A673 (cell line): ENCODE measurements at places on chromosomes 4 and X. TPM values are rescaled to one million over a fixed set of nuclear protein-coding genes. Genes with fewer than 3 reads are reported as not detected.

FATE1 gene
- total RNA-seq, result 0.45 TPM in 1 of 2 replicates, not detected in the other

NPNT gene
- 0.45 and 0.50 TPM in 2 replicates for total RNA-seq

SYAP1 gene
- 36.4 and 41.8 TPM in 2 replicates for total RNA-seq

LPAR4 gene
- 7.1 and 7.2 TPM in 2 replicates for total RNA-seq

GLRB gene
- total RNA-seq, result 5.1 and 5.8 TPM in 2 replicates

ELK1 gene
- 47.6 and 49.7 TPM in 2 replicates for total RNA-seq

FAM9B gene
- total RNA-seq, result 0.19 TPM in 1 of 2 replicates, not detected in the other

REST gene
- total RNA-seq, result 23.7 and 24.6 TPM in 2 replicates

DCTD gene
- total RNA-seq, result 65.9 and 72.7 TPM in 2 replicates

GRCh38 chr4:38512840-38513239 is 151.2 kb upstream of the KLF3 start:
- H3K4me3 ChIP-seq, result no peak overlapping the region
- no peak for DNase-seq
- no peaks in the 10 kb centered on the region for H3K4me1 ChIP-seq
- no peak overlapping the region for H3K27ac ChIP-seq
- H3K36me3 ChIP-seq, result no peaks in the 10 kb centered on the region

GRCh38 chrX:39161611-39162255 is 360.5 kb downstream of the MID1IP1 start:
- no peaks in the 10 kb centered on the region for H3K36me3 ChIP-seq
- no peak for DNase-seq
- no peak overlapping the region for H3K4me3 ChIP-seq
- no peak overlapping the region for H3K27ac ChIP-seq
- peaks cover 24% of the 10 kb centered on the region for H3K27me3 ChIP-seq
- no peaks in the 10 kb centered on the region for H3K4me1 ChIP-seq

DNA sequence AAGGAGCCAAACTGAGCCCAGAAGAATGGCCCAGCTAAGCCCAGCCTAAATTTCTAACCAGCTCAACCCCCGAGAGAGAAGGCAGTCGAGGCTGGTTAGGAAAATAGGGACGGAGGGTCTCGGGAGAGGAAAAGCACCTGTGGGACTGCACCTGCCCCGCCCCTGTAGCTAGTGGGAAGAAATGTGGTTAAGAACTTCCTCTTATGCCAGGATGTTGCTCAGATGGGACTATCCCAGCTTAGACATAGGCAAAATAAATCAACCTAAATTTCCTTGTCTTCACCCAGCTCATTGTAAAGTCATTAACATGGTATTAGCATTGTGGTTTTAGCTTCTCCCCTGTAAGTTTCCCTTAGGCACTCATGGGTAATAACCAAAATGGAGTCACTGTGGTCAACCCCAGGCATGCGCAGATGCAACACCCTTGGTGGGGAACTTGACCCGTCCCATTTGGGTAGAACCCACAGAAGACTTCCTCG is 86.8 kb downstream of the ZNF718 start:
- no peak overlapping the region for H3K4me3 ChIP-seq
- no peak for DNase-seq
- no peaks in the 10 kb centered on the region for H3K36me3 ChIP-seq
- no peaks in the 10 kb centered on the region for H3K4me1 ChIP-seq
- H3K27me3 ChIP-seq, result no peaks in the 10 kb centered on the region
- no peak overlapping the region for H3K27ac ChIP-seq

DNA sequence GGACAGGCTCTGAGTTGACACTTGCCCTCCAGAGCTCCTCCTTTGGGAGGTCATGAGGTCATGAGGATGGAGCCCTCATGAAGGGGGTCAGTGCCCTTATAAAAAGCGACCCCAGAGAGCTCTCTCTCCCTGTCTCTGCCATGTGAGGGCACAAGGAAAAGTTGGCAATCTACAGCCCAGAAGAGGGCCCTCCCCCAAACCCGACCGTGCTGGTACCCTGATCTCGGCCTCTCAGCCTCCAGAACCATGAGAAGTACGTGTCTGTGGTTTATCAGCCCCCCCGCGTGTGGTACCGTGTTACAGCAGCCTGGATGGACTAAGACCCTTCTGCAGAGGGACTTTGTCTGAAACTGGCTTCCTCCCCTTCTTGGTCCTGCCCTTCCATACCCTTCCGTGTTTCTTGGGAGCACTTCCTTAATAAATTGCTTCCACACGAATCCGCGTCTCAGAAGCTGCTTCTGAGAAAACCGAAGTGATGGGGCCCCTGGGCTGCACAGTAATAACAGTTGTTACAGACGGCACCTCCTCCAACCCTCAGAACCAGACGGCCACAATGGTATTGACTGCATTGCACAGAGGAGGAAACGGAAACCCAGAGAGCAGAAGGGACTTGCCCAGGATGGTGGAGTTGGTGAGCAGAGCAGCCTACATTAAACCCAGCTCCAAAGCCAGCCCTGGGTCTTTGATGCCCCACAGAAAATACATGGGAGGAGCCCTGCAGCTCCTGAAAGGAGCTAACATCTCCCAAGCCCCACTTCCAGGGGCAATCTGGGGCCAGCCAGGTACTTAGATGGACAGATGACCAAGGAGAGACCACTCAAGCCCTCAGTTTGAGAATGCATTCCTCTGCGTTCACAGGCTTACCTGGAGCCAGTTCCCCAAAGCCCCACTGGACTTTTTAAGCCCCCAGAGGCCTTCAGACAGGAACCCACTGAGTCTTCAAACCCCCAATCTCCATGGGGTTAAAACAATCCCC is 242.7 kb downstream of the BCOR start:
- no peak overlapping the region for H3K4me3 ChIP-seq
- H3K4me1 ChIP-seq, result peaks cover 16% of the 10 kb centered on the region
- no peaks in the 10 kb centered on the region for H3K27me3 ChIP-seq

DNA sequence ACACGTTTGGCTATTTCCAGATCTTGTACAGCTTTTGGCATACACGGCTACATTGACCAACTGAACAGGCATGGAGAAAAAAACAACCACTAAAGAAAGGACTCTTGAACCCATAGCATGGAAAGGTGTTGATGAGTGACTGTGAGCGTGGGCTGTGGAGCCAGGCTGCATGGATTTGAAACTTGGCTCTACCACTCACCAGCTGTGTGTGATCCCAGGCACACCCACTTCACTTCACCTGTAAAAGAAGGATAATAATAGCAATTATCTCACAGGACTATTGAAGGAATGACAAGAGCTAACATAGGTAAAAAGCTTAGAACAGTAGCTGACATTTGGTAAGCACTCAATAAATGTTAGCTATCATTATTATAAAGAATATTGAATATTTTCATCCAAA is 301.7 kb upstream of the CPEB2 start:
- H3K36me3 ChIP-seq, result no peaks in the 10 kb centered on the region
- H3K4me1 ChIP-seq, result no peaks in the 10 kb centered on the region
- H3K27ac ChIP-seq, result no peak overlapping the region
- no peak overlapping the region for H3K4me3 ChIP-seq
- no peaks in the 10 kb centered on the region for H3K27me3 ChIP-seq
- no peak for DNase-seq

- H3K36me3 ChIP-seq, result no peaks in the 10 kb centered on the region
- H3K27me3 ChIP-seq, result no peaks in the 10 kb centered on the region
- DNase-seq, result no peak
- H3K4me1 ChIP-seq, result no peaks in the 10 kb centered on the region
- H3K27ac ChIP-seq, result no peak overlapping the region
Observed at GRCh38 chrX:116493271-116493670, 30.5 kb upstream of the CT83 start.

GRCh38 chr4:186074189-186074588 is 5.2 kb downstream of the TLR3 start:
- H3K36me3 ChIP-seq, result no peaks in the 10 kb centered on the region
- H3K4me3 ChIP-seq, result no peak overlapping the region
- H3K4me1 ChIP-seq, result peaks cover 5% of the 10 kb centered on the region
- no peak overlapping the region for H3K27ac ChIP-seq

DNA sequence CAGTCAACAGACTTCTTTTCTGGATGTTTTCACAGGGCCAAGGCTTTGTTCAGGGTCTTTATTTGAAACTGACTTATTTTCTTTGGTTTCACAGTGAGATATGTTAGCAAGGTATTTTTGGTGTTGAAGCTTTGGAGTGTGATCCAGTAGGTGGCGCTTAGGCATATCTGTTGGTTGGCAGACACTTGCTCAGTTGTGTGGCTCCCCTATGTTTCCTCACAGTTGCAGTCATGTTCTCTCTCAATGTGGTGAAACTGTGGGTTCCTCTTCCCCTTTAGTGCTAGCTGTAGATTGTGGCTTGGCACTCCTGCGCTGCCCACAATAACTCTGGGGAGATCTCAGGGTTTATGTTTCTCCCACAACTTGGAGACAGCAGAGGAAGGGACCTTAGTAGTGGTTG is 460.8 kb downstream of the SLITRK2 start:
- no peak overlapping the region for H3K27ac ChIP-seq
- H3K36me3 ChIP-seq, result no peaks in the 10 kb centered on the region
- H3K4me1 ChIP-seq, result no peaks in the 10 kb centered on the region

DNA sequence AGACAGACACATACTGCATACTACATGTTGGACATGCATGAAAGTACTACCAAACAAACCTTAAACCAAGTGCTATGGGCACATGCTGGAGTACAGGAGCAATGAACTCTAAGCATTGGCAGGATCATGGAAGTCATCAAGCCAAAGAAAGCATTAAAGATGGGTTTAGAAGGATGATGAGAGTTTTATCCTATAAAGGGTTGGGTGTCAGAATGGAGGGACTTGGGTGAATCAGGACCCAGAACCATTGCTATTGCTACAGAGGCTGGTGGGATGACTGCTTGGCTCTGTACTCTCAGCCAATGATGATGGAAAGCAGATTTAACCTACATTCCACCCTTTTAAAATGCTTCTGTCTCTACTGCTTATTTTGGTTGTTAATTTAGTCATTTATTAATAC is 233.9 kb upstream of the EDA2R start:
- no peak overlapping the region for H3K27ac ChIP-seq
- no peaks in the 10 kb centered on the region for H3K27me3 ChIP-seq
- no peak for DNase-seq
- no peaks in the 10 kb centered on the region for H3K36me3 ChIP-seq

DNA sequence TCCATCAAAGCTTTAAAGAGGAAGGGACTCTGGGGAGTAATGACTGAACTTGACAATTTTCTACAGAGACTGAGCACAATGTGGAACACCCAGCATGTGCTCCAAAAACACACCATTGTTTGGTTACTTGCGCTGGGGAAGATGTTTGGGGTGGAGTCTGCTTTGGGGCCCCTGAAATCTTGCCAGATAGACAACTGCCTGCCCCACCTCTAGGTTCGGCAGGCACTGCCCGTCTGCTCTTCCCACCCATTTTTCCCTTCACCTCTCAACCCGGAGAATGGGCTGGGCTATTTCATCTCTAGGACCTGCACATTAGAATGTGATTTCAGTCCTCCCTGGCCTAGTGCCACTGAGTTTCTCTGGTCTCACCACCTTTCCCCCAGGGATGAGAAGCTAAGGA is 41.9 kb downstream of the TSC22D3 start:
- H3K27ac ChIP-seq, result no peak overlapping the region
- no peaks in the 10 kb centered on the region for H3K36me3 ChIP-seq
- H3K4me3 ChIP-seq, result no peak overlapping the region
- H3K27me3 ChIP-seq, result no peaks in the 10 kb centered on the region
- DNase-seq, result no peak
- H3K4me1 ChIP-seq, result peaks cover 12% of the 10 kb centered on the region

- no peak overlapping the region for H3K4me3 ChIP-seq
- H3K27ac ChIP-seq, result no peak overlapping the region
- H3K27me3 ChIP-seq, result no peaks in the 10 kb centered on the region
- H3K4me1 ChIP-seq, result no peaks in the 10 kb centered on the region
Observed at GRCh38 chrX:9913146-9913433, 54.1 kb upstream of the CLDN34 start.

DNA sequence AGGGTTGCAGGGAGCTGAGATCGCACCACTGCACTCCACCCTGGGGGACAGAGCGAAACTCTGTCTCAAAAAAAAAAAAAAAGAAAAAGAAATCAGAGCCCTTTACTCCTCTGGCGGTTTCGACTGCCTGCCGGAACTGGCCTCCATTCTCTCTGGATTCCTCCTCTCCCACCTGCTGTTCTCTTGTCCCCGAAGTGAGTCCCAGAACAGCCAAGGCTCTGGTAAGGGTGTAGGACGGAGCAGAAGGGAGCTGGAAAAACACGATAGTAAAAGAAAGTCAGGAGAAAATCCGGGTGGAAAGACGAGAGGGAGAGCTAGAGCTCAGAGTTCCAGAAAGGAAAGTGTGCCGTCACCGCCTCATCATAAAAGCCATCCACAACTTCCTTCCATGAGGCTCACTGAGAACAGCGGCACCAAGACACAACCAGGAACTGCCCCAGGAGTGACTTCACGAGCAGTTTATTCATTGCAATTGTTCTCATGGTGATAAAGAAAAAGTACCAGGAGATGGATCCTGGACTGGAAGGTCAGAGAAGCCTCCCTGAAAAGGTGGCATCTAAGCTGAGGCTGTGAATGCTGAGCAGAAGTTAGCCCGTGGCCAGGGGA is 12.3 kb downstream of the TLR3 start:
- no peak overlapping the region for H3K27ac ChIP-seq
- H3K4me1 ChIP-seq, result peaks cover 5% of the 10 kb centered on the region
- no peaks in the 10 kb centered on the region for H3K36me3 ChIP-seq
- peak; percentile 37 for DNase-seq
- no peak overlapping the region for H3K4me3 ChIP-seq
- H3K27me3 ChIP-seq, result no peaks in the 10 kb centered on the region

- no peak overlapping the region for H3K4me3 ChIP-seq
- no peak overlapping the region for H3K27ac ChIP-seq
- no peak for DNase-seq
- peaks cover 13% of the 10 kb centered on the region for H3K4me1 ChIP-seq
Observed at GRCh38 chrX:43505769-43506168, 150.3 kb upstream of the MAOA start.

DNA sequence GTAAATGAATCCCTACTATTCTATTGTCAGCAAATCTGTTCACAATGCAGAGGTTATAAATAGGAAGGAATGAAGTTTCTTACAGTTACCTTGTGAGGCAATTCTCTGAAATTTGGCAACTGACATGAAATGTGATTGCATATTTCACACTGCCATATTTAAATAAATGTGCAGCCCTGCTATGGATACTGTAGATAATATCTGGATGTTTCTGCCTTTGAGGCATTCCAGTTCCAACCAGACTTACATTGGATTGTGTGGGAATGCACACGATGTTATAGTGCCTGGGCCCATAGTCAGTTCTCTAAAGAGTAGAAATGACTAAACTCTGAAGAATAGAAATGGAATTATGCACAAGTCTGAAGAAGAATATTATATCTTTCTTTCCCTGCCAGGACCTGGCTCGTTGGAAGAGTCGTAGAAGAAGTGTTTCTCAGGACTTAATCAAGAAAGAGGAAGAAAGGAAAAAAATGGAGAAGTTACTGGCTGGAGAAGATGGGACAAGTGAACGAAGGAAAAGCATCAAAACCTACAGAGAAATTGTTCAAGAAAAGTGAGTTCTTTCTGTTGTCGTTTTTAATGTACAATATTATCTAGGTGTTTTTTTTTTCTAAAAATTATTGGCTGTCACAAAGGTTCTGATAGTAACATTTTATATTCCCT is 102.7 kb downstream of the PHOX2B start:
- no peaks in the 10 kb centered on the region for H3K36me3 ChIP-seq
- H3K27me3 ChIP-seq, result peaks cover 26% of the 10 kb centered on the region
- peaks cover 6% of the 10 kb centered on the region for H3K4me1 ChIP-seq
- no peak for DNase-seq
